ENCODE measurements at places on chromosomes 13 and 19.

DNA sequence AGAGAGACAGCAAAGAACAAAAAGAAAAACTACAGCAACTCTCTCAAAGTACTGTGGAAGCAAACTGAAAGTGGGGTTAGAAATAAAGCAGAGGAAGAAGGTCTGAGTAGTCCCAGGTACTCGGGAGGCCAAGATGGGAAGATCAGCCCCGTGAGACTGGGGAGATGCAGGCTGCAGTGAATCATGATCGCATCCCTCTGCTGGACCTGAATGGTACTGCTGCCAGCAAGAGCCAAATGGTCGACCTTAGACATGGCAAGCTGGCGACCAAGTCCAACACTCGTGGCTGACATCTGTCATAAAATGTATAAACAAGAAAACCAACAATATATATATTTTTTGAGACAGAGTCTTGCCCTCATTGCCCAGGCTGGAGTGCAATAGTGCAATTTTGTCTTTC is 33.7 kb upstream of the ZNF724 start:
- peak; percentile 8 for DNase-seq

GRCh38 chr19:8615024-8615423 is 4.5 kb upstream of the ADAMTS10 start:
- peak; percentile 65 for DNase-seq

GRCh38 chr13:27644302-27644701 is 22.6 kb downstream of the POLR1D start:
- DNase-seq: peak; percentile 83

- peak; percentile 25 for DNase-seq
Measured at GRCh38 chr13:111046590-111047141, 68.4 kb upstream of the ARHGEF7 start.

GRCh38 chr13:74920361-74920760 is 561.6 kb downstream of the TBC1D4 start:
- no peak for DNase-seq

- no peak for DNase-seq
Measured at GRCh38 chr13:114013952-114014629, 40.2 kb upstream of the C13orf46 start.

DNA sequence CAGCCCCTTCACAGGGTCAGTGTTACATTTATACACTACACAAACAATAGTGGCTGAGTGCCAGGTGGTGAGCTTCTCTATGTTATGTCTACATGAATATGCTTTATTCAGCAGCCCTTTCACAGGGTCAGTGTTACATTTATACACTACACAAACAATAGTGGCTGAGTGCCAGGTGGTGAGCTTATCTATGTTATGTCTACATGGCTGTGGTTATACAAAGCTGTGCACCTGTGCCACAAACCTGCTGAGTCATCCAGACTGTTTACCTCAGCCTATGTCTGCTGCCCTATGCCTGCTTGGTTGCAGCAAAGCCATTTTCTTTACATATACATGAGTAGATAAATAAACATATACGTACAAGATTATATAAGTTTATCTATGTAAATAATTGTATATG is 76.5 kb downstream of the ZNF726 start:
- no peak for DNase-seq

DNA sequence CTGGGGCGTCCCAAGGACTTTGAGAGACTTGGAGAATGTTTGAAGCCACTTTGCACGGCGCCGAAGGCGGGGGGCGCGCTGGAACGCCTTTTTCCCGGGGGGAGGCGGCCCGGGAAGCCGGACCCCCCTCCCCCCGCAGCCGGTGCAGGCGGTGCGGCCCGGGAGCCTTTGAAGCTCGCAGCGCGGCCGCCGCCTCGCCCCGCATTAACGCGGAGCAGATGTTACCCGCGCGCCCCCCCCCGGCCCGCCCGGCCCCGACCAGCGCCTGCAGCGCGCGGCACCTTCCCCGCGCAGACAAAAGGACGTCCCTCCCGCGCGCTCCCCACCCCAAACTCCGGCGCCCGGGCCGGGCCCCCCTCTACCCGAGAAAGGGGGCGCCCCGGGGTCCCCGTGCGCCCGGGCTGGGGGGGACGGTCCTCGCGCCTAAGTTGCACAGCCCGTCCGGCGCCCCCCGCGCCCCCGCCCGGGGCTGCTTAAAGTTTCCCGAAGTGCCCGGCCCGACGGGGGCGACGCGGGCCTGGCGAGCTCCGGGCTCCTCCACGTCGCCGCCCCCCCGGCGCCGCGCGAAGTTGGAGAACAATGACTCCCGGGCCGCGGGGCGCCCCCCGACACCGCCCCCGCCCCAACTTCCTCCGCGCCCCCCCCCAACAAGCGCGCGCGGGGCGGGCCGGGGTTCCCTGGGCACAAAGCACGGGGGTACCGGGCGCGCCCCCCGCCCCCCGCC is 685 bp downstream of the TCF3 start:
- DNase-seq: peak; percentile 48

GRCh38 chr19:33396701-33397535 is 23.4 kb downstream of the CEBPG start:
- peak; percentile 34 for DNase-seq

DNA sequence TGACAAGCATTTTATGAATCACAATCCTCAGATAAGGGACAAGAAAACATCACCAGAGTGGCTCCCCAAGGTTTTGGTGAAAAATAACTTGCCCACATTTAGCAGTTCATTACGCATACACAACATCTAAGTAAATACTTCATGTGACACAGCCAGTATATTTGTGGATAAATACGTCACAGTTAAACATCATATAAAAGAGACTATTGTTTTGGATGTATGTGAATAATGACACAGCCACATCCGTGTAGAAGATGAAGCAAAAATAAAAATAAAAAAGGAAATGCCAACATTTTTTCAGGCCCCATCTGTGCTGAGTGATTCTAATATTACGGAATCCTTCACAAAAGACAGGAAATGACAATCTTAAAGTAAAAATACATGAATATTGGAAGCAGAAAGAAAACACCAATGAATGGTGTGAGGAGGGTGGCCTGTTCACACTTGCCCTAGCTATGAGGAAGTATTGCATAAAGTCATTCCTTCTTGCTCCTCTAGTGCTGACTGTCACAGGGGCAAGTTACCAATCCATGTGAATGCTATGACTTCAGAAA is 457.1 kb downstream of the KLF12 start:
- DNase-seq: peak; percentile 56

DNA sequence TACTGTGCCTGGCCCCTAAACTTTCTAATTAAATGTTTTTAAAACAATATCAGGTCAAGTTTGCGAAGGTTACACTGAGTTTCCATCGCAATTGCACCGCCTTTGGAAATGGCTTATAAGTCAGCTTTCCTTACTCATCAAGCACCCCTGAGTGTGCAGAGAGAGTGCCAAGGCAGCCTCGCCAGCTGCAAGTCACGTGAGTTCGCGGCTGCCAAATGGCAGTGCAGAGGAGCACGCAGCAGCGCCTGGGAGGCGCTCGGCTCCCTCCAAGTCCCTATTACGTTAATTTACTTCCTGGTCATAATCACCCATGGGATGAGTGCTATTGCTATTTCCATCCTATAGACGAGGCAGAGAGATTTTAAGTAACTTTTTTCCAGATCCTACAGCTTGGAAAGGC is 319.6 kb downstream of the TEX29 start:
- no peak for DNase-seq

- DNase-seq: peak; percentile 48
Measured at GRCh38 chr13:103006641-103007426, 59.4 kb downstream of the SLC10A2 start.

GRCh38 chr19:34489175-34489574 is 7.6 kb downstream of the WTIP start:
- DNase-seq: no peak

DNA sequence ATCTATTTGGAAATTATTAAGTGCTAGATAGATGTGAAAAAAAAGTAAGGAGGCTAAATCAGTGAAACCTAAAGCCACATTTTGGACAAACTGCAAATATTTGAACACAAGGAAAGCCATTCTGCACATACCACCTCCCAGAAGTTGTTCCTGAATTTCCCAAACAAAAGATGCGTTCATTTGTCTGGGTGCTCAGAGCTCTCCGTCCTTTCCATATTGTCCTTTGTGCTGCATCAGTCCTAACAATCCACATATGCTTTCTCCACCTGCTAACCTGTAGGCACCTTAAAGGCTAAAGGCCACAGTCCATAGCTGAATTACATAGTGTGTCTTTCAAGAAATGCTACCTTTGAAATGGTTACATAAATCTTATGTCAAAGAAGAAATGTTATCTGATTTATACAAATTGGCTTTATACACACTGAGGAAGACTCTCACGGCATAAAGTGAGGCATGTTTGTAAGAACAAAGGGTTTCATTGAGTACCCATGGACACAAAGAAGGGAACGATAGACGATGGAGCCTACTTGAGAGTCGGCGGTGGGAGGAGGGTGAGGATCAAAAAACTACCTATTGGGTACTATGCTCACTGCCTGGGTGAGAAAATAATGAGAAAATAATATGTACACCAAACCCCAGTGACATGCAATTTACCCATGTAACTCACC is 182.0 kb downstream of the RGCC start:
- DNase-seq: no peak

- no peak for DNase-seq
Measured at GRCh38 chr19:9156304-9156703, 16.1 kb downstream of the ZNF317 start.

DNA sequence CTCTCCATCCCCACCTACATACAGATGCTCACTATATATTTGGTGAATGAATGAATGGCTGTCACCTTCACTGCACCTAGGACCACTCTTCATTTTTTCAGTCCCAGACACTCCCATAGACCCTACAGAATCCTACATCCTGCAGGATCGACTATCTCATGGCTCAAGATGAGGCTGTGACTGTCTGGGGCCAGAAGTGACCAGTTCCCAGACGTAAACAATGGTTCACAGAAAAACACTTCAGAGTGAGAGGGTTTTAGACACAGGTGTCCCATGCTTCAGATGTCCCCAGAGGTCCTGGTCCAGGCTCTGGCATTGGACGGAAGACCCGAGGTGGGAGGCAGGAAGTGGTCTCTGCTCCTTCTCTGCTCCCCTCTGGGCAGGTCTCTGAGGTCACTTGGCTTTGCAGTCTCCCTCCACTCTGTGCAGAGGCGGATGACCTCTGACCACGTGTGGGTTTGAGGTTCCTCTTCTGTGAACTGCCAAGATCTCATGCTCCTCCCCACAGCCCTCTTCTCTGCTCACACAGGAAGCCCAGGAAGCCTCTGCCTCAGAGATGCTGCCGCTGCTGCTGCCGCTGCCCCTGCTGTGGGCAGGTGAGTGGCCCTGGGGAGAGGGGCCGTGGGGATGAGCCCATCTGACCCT is 24.9 kb downstream of the SIGLEC7 start:
- DNase-seq: no peak
